Thymus (tissue), 14 donors: ENCODE measurements at places on chromosomes 4 and X. TPM values are rescaled to one million over a fixed set of nuclear protein-coding genes. Genes with fewer than 3 reads are reported as not detected.

DNA sequence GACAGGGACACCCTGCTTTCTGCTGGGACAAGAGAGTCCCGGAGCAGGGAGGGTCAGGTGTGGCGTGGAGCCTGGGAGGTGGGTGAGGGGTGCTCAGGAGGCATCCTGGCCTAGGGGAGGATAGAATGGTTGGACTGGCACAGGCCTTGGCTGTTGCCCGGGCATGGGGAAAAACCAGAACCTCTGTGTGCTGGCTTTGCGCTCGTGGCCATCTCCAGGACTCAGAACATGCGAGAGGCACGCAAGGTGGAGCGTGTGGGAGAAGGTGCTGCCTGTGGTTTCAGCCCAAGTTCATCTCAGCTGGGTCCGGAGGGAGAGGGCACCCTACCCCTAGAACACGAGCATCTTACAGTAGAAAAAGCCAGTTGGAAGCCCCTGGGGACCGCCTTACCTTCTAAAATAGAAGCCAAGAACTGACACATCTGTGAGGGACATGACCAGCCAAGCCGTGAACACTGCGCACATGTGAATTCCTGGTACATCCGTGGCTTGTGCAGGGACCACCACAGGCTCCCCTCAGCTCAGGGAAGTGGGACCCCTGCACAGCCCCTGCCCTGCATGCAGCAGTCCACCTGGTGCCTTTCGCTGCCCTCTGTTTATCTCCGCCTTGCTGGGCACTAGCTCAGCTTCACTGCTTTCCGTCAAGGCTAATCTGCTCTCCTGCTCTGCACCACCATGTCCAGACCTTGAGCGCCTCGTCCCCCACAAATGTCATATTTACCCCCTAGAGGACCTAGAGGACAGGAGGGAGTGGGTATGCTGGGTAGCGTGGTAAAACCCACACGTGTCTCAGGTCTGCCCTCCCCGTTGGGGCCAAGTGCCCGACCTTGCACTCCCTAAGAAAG lies 13.5 kb downstream of the MSANTD1 start:
- no peaks in the 10 kb centered on the region for H3K27me3 ChIP-seq
- no peak for DNase-seq
- no peak overlapping the region for H3K27ac ChIP-seq
- H3K36me3 ChIP-seq, result no peaks in the 10 kb centered on the region

The AFF2 gene
- 27.4 TPM for total RNA-seq

The PWWP3B gene
- 0.24 TPM for total RNA-seq

The IL21 gene
- total RNA-seq, result 0.19 TPM

GRCh38 chrX:122572461-122572860 lies 611.6 kb upstream of the GRIA3 start:
- H3K27me3 ChIP-seq, result no peaks in the 10 kb centered on the region
- no peaks in the 10 kb centered on the region for H3K36me3 ChIP-seq
- H3K4me1 ChIP-seq, result no peaks in the 10 kb centered on the region
- no peak overlapping the region for H3K4me3 ChIP-seq
- no peak overlapping the region for H3K27ac ChIP-seq

DNA sequence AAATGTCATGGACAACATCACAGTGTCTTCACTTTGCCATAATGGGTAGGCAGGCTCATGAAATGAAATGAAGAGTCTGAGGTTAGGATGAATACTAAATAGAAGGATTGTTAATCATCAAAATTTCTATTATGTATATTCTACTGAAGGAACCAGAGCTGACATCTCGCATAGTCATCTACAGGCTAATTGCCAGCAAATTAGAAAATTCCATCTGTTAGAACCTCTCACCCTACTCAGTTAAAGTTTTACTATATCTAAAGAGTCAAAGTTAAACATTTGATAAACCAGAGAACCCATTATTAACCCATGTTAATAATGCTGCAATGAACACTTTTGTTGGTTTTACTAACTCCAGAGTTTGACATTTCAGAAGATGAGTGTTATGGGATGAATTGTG lies 114.6 kb downstream of the ARHGAP6 start:
- no peak overlapping the region for H3K27ac ChIP-seq
- H3K36me3 ChIP-seq, result no peaks in the 10 kb centered on the region
- DNase-seq, result no peak
- no peak overlapping the region for H3K4me3 ChIP-seq
- no peaks in the 10 kb centered on the region for H3K27me3 ChIP-seq

- H3K4me3 ChIP-seq, result no peak overlapping the region
- H3K27me3 ChIP-seq, result no peaks in the 10 kb centered on the region
- DNase-seq, result no peak
- H3K27ac ChIP-seq, result no peak overlapping the region
Measured at GRCh38 chr4:159018062-159018629, 84.7 kb upstream of the RAPGEF2 start.

- no peak for DNase-seq
- H3K4me3 ChIP-seq, result no peak overlapping the region
Measured at GRCh38 chr4:87100168-87100567, 120.2 kb downstream of the KLHL8 start.
